ENCODE measurements at places on chromosomes 4 and X. TPM values are rescaled to one million over a fixed set of nuclear protein-coding genes. Genes with fewer than 3 reads are reported as not detected.

The REST gene
- total RNA-seq: 38.6 TPM

The SOWAHD gene
- total RNA-seq: not detected

The ATP2B3 gene
- 0.85 TPM for total RNA-seq

The MGAT4D gene
- not detected for total RNA-seq

The DSPP gene
- not detected for total RNA-seq

The P2RY10 gene
- 0.54 TPM for total RNA-seq

The DUSP9 gene
- not detected for total RNA-seq

The CACNA1F gene
- 0.81 TPM for total RNA-seq

The ABLIM2 gene
- total RNA-seq: 28.6 TPM

The PCDH19 gene
- 3.0 TPM for total RNA-seq

The FREM3 gene
- total RNA-seq: 0.14 TPM

The CHRNA9 gene
- not detected for total RNA-seq

The JCHAIN gene
- 1.6 TPM for total RNA-seq

The AFM gene
- not detected for total RNA-seq

Measured in thoracic aorta (tissue), 2 donors.